ENCODE measurements at places on chromosomes 4 and X.

GRCh38 chr4:36349938-36350549 is 68.6 kb downstream of the DTHD1 start:
- no peak for DNase-seq

DNA sequence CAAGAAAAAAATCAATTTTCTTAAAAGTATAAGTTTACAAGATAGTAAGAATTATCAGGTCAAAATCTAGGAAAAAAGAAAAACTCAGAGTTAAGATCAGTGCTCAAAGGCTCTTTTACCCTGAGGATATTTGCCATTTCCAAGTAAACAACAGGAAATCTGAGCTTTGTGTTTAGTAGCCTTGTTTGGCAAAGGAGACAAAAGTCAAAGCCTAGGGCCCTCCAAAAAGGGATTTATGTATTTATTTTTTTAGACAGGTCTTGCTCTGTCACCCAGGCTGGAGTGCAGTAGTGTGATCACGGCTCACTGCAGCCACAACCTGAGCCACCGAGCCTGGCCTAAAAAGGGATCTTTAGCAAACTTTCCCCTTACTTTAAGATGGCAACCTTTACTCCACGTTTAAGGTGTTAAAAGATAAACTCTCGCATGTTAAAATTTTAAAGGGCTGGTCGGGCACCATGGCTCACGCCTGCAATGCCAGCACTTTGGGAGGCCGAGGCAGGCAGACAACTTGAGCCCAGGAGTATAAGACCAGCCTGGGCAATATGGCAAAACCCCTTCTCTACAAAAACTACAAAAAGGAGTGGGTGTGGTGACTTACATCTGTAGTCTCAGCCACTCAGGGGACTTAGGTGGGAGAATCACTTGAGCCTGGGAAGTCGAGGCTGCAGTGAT is 21.3 kb upstream of the OPHN1 start:
- DNase-seq: no peak

DNA sequence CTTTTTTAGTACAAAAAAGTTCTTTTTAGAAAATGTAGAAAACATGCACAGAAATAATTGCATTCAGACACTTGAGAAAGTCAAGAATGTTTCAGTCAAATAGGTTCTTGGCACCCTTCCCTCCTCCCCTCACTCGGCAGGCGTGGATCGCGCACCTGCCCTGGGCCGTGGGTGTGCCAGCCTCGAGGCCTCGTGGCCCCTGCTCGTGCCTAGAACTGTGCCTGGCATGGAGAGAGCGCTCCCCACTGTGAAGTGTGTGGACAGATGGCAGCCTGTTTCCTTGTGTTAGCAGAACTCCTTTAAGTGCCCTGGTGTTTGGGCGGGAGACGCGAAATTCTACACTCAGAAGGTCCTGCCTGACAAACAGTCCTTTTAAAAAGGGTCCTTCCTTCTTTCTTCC is 14.7 kb downstream of the RGS12 start:
- DNase-seq: no peak

DNA sequence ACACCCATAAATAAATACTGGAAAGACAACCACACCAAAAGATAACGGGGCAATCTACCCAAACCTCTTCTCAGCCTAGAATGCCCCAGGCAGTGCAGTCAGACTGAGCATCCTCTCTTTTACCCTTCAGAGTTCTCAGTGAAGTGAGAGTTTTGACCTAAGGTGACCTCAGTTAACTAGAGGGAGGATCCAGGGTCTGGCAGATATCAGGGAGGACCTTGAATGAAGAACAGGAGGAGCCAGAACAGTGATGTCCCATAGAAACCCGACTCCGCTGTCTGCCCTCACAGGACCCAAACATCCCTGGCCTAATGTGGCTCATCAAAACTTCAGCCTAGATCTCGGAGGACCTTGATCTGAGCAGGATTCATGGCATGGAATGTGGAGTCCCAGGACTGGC is at the start of gene MAGEB3:
Gene MAGEB3, plus strand, starts transcription at position 263 of the 400 bp plus-strand sequence. CDS start 5,268 bp downstream, outside the sequence.
- no peak for DNase-seq

- DNase-seq: no peak
Observed at GRCh38 chrX:47229427-47229826, 3.4 kb upstream of the USP11 start.

DNA sequence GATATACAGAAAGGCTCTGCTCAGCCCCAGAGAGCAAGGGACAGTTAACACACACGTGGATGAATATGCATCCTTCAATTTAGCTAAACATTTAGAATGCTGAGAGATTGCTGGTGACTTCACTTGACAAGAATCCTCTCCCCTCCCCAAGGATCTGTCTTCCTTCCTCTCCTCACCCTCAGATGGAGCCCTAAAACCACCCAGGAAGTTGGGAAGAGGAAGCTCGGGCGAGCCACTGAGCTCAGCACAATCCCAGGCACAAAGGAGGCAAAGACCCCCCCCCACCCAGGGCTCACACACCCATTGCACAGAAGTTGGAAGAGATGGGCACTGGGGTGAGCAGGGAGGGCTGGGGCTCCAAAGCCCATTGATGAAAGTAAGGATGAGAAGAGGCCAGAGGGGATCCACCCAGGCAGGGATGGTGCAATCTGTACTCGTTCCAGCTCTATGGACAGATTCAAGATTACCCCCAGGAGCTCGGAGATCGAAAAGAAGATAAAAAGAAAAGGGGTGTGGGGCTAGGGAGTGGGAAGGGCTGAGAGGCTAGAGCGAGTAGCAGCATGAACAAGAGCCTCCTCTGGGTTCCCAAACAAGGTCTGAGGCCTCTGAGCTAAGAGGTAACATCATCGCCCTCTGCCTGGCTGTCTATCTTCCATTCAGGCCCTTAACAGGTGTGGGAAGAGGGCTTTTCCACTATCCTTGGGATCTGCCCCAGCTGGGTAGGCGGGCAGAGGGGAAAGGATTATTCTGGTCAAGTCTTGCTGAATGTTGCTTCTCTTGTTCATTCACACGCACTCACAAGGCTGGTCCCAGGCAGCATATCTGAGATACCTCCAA is 1.2 kb downstream of the TFE3 start:
- DNase-seq: peak; percentile 4

GRCh38 chrX:103792916-103793544 is 16.4 kb downstream of the PLP1 start:
- no peak for DNase-seq

DNA sequence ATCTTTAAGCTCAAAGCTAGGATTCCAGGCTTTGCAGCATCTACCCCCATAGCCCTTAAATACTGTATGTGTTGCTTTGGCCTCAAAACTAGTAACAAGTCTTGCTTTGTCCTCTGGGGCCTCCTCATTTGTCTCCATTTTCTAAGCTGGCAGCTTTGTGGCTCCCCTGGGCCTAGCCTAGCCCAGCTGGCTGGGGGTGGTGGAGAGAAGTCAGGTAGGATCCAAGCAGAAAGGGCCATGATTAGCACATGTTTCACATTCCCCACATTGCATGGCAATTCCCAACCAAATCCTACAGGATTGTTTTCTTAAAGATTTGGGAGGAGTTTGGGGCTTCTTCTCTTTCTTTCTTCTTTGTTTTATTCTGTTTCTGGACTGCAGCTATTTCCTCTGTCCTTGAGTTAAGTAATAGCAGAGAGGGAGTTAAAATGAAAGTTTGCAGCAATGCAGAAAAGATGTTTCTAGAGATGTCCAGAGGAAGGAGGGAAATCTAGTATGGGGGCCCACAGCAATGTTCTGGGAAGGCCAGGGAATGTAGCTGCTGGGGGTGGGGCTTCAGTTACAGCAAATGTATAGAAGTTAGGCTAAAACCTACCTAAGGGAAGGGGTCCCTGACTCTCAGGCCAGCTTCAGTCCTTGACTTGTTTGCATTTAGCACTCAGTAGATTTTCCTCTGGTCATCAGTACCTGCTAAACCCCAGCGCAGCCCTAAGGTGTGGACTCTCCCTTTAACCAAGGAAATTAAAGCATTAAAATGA is 92.1 kb downstream of the SHROOM4 start:
- no peak for DNase-seq
